ENCODE measurements at places on chromosomes 2 and 18.

GRCh38 chr2:73700661-73701447, 36.3 kb downstream of the TPRKB start:
- no peak for DNase-seq

DNA sequence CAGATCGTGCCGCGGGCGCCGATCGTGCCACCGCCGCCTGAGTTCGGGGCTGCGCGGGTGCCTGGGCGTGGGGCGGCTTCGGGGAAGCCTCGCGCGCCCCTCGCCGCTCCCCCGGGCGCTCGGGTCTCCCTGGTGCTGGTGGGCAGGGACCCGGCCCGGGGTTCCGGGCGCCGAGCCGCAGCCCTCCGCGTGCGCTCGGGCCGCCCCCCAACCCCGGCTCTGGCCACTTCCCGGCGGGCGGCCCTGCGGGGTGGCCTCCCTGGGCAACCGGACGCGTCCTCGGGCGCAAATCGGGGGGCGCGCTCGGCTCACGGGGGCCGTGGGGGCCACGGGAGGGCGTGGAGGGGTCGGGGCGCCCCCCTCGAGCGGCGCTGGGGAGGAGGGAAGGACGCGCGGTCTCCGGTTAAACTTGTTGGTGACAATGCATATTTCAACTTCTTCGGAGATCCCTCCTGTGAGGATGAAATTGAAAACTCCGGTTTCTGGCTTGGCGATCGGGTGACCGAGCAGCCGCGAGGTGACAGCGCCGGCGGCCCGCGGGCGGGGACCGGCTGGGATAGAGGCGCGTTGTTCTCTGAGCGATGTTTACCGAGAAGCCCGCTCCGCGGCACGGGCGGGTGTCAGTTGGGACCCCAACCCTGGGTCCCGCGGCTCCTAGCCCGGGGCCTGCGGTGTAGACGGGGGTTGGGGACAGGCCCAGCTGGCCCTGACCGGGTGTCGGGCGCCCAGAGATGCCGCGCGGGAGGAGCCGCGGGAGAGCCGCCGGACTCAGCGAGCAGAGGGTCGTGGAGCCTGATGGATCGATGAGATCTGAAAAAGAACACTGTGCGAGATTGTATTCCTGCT, 676 bp downstream of the SH3BP4 start:
- no peak for DNase-seq

- DNase-seq = peak; percentile 72
Measured at GRCh38 chr2:119233326-119234020, 9.8 kb downstream of the STEAP3 start.

GRCh38 chr18:9240270-9240669, 94.3 kb upstream of the TWSG1 start:
- no peak for DNase-seq

DNA sequence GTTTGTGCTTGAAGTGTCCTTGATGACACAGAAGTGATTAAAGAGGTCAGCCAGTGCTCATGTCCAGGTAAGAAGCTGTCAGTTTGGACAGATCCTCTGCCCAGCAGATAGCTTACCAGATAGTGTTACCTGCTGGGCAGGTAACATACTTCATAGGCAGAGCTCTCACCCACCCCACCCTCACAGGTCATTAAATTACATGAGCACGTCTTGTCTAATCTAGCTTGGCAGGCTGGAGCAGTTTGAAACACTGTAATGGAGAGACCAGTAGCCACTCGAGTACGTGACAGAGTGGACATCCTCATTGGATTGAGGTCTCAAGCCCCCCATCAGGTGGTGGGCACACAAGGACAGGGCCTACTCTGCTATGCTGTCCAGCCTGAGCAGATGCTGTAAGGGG, 27.1 kb downstream of the TTC32 start:
- no peak for DNase-seq

GRCh38 chr2:190591437-190591836, 56.9 kb upstream of the NEMP2 start:
- DNase-seq = no peak

GRCh38 chr2:236209535-236209934, 41.3 kb upstream of the GBX2 start:
- DNase-seq = no peak

DNA sequence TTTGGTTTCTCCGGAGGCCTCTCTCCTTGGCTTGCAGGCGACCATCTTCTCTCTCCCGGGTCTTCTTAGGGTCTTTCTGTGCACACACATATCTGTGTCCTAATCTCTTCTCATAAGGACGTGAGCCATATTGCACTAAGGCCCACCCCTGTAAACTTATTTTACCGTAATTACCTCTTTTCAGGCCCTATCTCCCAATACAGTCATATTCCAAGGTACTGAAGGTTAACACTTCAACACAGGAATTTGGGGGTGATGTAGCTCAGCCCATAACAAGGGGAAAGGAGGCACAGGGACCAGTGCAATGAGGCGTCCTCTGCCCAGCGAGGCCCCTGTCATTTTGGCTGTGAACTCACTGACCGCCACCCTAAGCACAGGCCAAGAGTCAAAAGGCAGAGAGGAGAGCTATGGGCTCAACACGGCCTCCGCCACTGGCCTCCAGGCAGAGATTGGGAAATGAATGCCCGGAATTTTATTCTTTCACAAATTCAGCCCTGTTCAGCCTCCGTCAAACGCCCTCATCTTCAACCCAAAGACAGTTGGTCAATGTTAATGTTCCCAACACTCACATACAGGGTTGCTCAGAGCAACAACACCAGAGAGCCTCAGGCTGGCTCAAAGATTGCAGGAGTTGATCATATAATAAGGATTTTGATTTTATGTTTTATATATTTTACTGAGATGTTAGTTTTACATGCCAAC, 15.9 kb upstream of the NMUR1 start:
- DNase-seq = no peak

- no peak for DNase-seq
Measured at GRCh38 chr2:86566158-86566820, 3.0 kb upstream of the CHMP3 start.

GRCh38 chr2:241859436-241860183, 916 bp upstream of the PDCD1 start:
- peak; percentile 51 for DNase-seq

GRCh38 chr2:218470448-218470847, 51.5 kb downstream of the VIL1 start:
- DNase-seq = no peak

- no peak for DNase-seq
Measured at GRCh38 chr2:208142925-208143799, 2.8 kb downstream of the CRYGB start.

GRCh38 chr2:178865146-178865936, 58.1 kb upstream of the TTN start:
- DNase-seq = no peak

DNA sequence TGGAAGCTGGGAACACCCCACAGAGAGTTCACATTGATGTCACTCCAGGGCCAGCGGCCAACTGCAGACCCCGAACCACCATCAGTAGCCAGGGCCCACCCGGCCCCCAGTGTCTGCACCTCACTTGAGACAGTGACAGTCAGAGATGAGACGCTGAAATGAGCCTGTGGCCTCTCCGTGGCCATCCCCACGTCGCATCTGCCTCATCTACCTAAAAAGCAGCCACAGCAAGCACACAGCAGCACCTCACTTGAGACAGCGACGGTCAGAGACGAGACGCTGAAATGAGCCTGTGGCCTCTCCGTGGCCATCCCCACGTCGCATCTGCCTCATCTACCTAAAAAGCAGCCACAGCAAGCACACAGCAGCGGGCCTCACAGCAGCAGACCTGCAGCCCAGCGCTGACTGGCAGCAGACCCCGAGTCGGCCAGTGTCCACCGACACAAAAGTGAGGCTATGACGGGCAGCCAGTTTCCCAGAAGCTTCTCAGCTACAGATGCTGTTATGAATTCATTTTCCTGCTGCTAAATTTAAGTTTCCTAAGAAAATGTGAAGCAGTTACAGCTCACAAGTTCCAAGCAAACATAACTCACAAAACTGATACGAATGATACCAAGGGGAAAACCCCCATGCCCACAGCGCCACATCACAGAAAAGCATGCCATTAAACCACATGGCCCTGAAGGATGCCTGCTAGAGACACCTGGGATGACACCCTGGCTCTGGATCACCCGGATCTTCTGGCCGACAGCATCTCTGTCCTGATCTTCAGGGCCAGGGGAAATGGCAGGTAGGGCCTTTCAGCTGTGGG, 27.7 kb downstream of the SNORC start:
- no peak for DNase-seq

GRCh38 chr2:237434866-237435311, 20.9 kb upstream of the COL6A3 start:
- peak; percentile 71 for DNase-seq

GRCh38 chr18:29449424-29449823, 1272.5 kb upstream of the CDH2 start:
- no peak for DNase-seq

DNA sequence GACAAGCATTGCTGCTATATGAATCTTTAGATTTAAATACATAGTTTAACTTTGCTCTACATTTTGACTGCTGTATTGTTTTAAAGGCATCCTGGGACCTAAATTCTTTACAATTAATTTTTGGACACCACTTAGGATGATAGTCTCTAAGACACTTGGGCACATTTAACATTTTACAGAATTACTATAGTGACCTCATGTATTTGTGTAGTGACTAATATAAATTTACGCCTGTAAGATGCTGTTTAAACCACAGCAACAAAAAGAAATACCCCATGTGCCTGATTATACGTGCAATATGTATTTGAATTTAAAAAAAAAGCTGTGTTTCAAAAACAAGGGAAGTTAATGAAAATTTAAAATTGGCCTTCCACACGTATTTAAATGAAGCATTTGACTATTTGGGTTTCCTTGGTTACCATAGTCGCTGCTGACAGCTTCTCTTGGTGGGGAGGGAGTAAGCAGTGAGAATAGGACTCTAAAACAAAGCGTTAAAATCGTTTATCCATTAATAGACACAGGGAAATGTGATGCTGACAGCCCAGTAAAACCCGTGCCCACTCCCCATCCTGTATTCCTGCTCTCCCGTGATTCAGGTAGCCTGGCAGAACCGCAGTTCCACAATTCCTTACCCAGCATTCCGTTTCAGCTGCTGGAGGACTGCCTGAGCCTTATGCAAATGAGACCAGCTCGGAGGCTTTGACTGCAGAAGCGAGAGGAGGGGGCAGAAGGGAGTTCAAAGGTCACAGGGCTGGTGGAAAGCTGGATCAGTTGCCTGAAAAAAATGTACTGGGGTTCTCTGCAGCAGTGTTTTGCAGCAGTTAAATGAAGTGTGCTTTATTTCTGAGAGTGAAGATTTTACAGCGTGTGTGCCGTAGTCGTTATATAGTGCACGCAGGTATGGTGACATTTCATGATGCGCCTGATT, 104.3 kb downstream of the CSRNP3 start:
- DNase-seq = peak; percentile 33
